ENCODE measurements at places on chromosomes 3 and 15. TPM values are rescaled to one million over a fixed set of nuclear protein-coding genes. Genes with fewer than 3 reads are reported as not detected.

DNA sequence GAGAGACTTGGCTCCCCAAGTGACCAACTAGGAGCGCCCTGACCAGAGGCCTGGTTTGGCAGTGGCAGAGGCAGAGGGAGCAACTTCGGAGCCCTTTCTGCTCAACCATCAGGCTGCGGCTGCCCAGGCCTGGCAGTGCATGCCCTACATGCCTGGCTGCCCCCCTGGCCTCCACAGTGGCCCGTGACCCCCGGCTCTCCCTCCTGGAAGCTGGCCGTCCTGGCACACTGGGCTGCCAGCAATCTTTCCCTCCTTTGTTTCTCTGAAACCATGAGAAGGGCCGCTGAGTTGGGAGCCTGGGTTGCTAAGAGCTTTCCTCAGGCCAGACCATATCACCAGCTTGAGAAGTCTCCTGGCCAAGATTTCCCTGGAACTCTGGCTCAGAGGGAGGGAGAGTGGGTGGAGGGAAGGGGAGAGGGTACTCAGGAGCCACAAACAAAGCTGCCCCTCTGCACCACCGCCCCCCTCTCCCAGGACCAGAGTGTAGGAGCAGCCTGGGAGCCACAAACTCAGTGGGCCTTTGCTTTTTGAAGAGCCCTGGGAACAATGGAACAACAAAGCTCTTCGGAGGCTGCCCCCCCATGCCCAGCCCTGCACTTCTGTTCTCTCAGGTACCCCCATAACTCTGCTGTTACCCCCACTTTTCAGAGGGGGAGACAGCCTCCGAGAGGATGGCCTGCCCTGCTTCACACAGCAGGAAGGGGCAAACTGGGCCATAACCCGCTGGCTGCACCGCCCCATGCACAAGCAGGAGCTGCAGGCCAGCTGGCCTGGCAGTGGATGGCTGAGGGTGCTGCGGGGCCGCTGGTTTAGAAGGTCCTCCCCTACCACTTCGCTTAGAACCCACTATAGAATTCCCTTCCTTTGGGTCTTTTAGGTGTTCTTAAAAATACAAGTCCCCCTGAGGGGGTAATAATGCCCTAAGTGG lies 11.3 kb downstream of the CORO2B start:
- peaks cover 10% of the 10 kb centered on the region for H3K4me1 ChIP-seq
- no peak overlapping the region for H3K27ac ChIP-seq
- H3K27me3 ChIP-seq, result peaks cover 15% of the 10 kb centered on the region
- no peak overlapping the region for H3K4me3 ChIP-seq

CPA3 gene
- total RNA-seq, result not detected

XRN1 gene
- total RNA-seq, result 35.1 TPM

RGMA gene
- 0.51 TPM for total RNA-seq

NEO1 gene
- total RNA-seq, result 13.2 TPM
